ENCODE measurements at places on chromosomes 7 and 10.
A peak's percentile ranks its signal among the peaks of the same experiment; 100 is the strongest.

DNA sequence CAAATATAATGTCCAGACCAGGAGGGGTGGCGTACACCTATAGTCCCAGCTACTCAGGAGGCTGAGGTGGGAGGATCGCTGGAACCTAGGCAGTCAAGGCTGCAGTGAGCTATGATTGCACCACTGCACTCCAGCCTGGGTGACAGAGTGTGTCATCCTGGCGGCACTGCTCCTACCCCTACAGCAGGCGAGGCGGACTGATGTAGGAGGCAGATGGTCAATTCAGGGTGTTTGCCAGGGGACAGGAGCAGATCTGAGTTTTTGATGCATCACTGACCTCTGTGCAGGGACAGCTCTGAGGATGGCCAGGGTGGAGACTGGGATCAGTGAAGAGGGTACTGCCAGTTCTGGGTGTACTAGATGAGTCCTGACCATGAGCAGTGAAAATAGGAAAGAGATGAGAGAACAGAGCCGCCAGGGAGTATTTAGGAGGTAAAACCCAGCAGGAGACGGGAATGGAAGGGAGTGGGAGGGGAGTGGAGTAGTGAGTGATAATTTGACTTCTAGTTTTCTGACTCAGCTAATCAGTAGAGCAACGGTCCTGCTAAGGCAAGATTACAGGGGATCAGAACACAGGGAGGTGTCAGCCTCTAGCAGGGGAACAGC lies 75.3 kb downstream of the HIP1 start:
- no peak for DNase-seq

GRCh38 chr7:815284-816216 lies 16.7 kb upstream of the SUN1 start:
- DNase-seq, result peak; percentile 30

- DNase-seq, result no peak
These were observed 415.1 kb downstream of the CCSER2 start for GRCh38 chr10:84743483-84743882.

DNA sequence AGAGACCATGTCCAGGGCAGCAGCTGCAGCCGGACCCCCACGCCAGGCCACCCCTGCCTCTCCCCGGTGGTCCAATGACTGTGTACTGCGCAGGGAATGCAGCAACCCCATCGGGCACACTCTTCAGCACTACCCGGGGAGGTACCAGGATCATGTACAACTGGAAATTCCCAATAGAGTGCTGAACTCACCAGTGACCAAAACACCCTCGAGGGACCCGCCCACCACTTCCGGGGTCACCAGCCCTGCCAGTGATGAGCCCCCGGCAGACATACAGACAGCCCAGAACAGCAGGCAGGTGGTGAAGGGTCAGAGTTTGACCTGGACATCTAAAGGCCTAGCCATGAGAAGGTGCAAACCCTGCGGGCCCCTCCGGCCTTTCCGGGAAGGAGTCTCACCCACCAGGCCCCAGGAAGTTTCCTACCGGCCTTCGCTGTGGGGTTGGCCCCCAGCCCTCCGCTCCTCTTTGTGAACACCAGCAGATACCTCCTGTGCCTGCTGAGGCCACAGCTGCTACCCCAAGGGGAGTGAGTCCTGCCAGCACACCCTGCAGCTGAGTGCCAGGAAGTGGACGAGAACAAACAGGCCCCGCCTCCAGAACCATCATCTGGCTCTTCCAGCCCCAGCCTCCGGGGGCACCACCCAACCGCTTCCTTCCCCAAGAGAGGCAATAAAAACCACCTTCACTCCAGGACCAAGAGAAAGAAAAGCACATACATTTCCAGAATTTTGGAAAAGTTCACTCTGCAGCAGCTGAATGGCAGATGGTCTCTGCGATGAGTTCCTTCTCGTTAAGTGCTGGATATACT lies 5.0 kb upstream of the ANKRD61 start:
- DNase-seq, result peak; percentile 65

DNA sequence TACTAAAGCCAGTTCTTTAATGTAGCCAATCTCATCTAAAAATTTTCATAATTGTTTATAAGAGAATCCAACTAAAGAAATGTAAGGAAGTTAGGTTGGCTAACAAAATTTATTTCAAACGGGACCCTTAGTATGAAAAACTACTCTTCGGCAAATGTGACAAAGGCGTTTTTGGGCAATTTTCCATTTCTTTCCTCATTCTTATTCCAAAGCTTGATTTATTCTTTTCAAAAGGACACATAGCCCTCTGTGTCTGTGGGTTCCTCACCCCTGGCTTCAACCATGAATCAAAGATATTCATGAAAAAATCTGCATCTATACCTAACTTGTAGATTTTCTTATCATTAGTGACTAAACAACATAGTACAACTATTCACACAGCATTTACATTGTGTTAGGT lies 195.9 kb downstream of the ZMYND11 start:
- DNase-seq, result no peak

DNA sequence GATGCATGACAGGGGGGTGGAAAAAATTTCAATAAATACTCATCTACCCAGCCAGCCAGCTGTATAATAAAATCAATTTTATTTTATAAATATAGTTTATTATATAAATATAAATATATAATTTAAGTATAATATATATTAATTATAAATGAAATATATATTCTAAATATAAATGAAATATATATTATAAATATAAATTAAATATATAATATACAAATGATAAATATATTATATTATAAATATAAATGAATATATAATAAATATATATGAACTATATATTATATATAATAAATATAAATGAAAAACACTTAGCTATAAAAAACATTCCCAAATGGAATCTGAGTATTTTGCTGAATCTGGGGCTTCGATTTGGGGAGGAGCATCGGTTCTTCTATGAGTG lies 79.4 kb upstream of the CDCA7L start:
- DNase-seq, result no peak

- DNase-seq, result no peak
These were observed 36.2 kb upstream of the TMEM106B start for GRCh38 chr7:12174931-12175330.

DNA sequence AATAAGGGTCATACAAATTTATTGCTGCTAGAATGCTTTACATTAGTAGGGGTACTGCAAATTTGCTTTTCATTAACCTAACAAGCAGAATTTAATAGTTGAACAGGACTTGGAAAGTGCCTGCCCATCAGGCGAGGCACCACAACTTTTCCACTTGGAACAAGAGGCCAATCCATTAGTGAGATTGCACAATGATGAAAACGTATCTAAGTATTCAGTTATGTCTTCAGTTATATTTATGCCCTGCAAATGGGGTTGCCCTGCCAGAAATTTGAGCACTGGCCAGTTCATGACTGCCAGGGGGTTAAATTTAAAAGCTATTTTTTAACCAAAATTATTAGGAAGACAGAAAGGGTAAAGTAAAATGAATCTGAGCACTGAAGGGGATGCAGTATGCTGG lies 111.1 kb upstream of the PALS2 start:
- no peak for DNase-seq

GRCh38 chr10:108753326-108753725 lies 1170.0 kb downstream of the XPNPEP1 start:
- DNase-seq, result no peak

DNA sequence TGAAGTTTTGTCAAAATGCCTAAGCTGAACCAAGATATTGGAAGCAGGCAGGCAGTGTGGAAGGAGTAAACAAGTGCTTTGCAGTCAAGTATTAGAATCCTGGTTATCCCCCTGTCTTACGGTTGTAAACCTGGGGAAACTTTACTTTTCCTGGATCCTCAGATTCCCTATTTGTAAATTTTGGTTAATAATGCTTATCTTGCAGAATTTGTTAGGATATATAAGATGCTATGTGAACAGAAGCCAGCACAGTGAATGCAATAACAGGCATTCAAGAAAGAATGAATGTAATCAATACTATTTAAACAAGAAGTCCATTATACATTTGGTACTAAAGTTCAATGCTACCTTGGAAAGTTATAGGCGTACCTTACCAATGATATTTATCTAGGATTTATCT lies 91.8 kb upstream of the STK17A start:
- DNase-seq, result no peak

DNA sequence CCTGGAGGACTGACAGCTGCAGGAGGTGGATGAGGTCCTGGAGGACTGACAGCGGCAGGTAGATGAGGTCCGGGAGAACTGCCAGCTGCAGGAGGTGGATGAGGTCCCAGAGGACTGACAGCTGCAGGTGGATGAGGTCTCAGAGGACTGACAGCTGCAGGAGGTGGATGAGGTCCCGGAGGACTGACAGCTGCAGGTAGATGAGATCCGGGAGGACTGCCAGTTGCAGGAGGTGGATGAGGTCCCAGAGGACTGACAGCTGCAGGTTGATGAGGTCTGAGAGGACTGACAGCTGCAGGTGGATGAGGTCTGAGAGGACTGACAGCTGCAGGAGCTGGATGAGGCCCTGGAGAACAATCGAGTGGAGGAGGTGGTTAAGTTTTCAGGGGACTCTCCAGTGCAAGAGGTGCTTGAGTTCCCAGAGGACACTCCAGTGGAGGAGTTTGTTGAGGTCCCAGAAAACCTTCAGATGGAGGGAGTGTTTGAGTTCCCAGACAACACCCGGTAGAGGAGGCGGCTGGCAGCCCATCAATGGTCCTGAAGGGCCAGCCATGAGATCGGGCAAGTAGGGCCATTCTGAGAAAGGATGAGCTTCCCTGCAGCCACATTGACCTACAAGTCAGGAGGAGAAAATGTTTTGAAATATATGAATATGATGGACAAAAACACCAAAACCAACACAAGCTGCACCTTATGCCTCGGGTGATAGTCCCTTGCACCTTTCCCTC lies 4.7 kb upstream of the EIF5AL1 start:
- DNase-seq, result no peak

DNA sequence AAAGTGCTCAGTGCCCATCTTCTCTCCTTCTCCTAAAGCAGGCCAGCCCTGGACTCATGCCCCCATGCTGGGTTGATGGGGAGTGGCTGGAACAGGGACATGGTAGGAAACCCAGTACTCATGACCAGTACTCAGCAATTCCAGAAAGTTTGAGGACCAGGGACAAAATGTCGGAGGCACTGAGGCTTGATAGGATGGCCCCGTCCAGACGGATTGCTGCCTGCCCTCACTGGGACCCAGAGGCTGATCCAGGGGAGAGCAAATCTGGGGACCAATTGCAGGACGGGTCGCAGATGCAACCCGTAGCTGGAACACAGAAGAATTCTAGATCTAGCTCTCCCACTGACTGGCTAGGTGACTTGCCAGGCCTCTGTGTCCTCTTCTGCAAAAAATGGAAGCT lies 5.1 kb downstream of the ZCCHC24 start:
- DNase-seq, result no peak

GRCh38 chr7:155791836-155792235 lies 20.4 kb downstream of the SHH start:
- no peak for DNase-seq

- no peak for DNase-seq
These were observed 40.3 kb upstream of the TNPO3 start for GRCh38 chr7:129095258-129095657.

- DNase-seq, result no peak
These were observed 182.8 kb upstream of the BMPER start for GRCh38 chr7:33722383-33723101.

- no peak for DNase-seq
These were observed 15.1 kb downstream of the LRRC20 start for GRCh38 chr10:70367195-70367796.

- DNase-seq, result peak; percentile 64
These were observed 147.6 kb downstream of the GPR85 start for GRCh38 chr7:112938863-112939573.

GRCh38 chr10:23037152-23037551 lies 58.2 kb upstream of the MSRB2 start:
- DNase-seq, result no peak

DNA sequence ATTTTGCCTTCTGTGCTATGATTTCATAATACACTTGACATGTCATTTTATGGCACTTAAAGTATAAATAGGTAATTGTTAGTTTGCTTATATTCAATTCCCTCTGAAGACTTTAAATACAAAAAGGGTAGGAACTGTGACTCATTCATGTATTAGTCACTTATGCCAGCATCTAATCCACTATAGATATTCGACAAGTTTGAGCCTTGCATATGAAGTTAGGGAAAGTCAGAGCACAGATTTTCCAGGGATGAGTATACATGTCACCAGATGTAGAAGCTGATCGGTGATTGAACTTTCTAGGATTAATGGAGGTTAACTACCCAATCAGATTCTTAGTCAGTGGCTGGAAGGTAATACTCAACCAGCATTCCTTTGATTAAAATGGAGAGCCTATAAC lies 1321.5 kb downstream of the XPNPEP1 start:
- no peak for DNase-seq

- DNase-seq, result no peak
These were observed 2.0 kb downstream of the FLNC start for GRCh38 chr7:128831994-128832879.

- no peak for DNase-seq
These were observed 380.9 kb downstream of the PARD3 start for GRCh38 chr10:34434119-34434594.
